Activated CD8-positive, alpha-beta memory T cell treated with anti-CD3 and anti-CD28 coated beads, Interleukin-2, amount 50 U/mL, for 48 hours (primary cell): ENCODE measurements at places on chromosomes 1 and 21.

DNA sequence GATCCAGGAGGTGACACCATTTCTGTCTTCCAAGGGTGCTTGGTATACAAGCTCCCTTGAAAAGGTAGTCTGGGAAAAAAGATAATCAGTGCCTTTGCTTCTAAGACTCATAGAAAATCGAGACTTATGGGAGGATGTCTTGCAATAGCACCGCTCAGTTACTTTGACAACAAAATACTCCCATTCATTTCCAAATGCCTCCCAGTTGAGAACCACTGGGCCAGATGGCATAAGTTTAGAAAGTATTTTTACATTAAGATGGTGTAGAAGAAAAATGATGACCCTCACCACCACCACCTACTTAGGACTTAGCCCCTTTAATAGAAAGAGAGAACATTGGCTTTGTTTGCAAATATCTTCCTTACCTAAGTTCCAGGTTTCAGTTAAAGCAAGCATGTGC lies 4.6 kb downstream of the TRMT13 start:
- no peak for DNase-seq

- DNase-seq: no peak
Observed at GRCh38 chr21:31546443-31547170, 112.9 kb upstream of the SOD1 start.

GRCh38 chr1:200642481-200642880 lies 21.9 kb upstream of the KIF14 start:
- DNase-seq: no peak

DNA sequence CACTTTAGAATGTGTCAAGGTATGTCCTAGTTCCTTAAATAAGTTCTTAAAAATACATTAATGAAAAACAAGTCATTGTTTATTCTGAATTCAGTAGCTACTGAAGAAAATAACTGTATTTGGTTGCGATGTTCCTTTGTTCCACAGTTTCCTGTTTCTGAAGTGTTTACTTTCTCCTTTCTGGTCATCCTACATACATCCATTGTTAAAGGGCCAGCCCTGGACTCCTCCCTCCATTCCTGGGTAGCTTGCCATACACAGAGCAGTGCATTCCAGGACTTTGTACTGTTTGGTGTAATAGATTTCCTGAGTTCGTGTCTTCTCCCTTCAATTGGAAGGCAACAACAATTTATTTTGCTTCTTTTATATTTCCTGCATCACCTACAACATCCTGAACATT lies 845.4 kb upstream of the CXADR start:
- DNase-seq: no peak

DNA sequence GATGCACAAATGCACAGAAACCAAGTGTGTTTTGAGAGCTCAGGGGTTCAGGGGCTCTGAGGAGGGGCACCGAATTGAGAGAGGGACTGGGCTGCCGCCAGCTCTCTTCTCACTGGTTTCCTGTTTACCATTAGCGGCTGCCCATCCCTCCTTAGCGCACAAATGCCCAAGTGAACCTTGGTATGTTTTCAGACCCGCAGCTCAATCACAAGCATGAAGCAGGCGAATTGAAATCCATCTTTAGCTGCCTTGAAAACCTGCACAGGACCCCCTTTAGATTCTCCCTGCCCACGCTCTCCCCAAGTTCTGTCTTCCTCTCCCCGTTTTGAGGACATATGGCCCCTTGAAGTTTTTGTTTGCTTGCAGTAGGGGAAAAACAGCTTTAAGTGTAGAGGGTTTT lies 61.1 kb upstream of the ACOT11 start:
- DNase-seq: no peak

DNA sequence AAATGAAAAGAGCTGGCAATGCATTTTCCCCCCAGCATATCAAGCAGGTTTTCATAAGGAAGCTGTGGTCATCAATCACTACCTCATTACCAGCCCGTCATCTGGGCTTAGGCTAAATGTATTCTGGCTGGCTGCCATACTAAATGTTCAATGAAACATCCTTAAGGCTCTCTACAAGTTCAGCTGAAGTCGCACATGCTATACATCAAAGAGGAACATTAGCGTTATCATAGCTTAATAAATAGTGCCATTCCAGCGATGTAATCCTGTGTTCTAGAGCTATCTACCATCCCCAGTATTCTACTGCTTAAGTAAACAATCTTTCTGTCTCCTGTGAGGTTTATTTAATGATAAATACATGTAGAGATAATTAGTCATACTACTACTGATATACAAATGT lies 288.8 kb downstream of the DPYD start:
- DNase-seq: no peak

DNA sequence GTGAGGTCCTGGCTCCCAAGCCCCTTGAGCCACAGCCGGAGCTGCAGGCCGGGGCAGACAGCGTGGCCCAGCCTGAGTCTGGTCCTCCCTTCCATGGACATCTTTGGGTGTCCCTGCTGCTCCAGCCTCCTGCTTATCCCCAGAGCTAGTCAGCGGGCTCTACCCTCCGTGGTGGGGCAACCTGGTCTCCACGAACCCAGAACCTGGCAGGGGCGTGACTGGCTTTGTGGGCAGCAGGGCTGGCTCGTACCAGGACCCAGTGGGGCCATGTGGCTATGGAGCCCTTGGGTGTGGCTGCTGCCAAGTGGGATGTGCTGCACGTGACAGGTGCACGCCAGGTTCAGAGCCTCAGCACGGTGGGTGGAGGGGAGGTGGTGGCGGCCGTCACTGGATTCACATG lies 18.3 kb downstream of the CFAP410 start:
- DNase-seq: no peak

- no peak for DNase-seq
Observed at GRCh38 chr21:38027901-38028498, 111.7 kb upstream of the KCNJ6 start.

GRCh38 chr1:67459068-67459467 lies 28.9 kb upstream of the SERBP1 start:
- DNase-seq: no peak

- no peak for DNase-seq
Observed at GRCh38 chr1:216464489-216464888, 41.2 kb upstream of the USH2A start.

GRCh38 chr21:41630249-41630648 lies 122.3 kb upstream of the TMPRSS2 start:
- DNase-seq: no peak

DNA sequence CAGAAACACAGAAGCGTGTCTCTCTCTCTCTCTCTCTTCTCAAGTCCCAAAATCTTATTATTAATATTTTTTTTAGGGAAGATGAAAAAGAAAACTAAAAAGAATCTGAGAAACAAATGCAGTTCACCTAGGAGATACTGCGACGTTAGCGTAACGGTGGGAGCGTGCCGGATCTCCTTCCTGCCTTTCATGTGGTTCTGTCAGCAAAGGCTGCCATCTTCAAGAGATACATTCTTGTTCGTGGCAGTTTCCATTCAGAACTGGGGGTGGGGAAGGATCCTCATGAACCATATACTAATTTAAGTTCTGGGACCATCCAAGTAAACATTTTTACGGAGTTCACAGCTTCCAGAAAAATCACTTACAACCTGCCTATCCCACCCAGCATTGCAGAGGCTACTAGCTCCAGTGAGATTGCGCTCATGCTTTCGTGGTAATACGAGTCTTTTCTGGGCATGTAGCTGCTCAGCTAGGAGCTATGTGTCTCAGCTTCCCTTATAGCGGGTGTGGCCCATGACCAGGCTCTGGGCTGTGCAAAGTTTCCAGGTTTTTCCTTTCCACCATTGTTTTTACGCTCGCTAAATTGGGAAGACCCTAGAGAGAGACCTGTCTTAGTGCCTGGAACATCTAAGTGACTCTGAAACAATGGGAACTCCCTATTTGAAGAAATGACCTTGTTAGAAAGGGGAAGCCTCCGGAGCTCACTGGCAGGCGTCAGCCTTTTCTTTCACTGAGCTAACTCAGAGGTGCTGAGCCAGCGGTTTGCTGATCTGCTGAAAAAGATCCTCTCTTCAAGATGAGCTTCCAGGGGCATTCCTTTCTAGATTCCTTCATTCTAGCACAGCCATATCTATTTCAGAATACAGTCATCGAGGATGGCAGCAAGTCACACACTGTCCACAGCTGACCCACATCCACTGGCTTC lies 17.3 kb downstream of the SLAMF1 start:
- DNase-seq: peak; percentile 71

DNA sequence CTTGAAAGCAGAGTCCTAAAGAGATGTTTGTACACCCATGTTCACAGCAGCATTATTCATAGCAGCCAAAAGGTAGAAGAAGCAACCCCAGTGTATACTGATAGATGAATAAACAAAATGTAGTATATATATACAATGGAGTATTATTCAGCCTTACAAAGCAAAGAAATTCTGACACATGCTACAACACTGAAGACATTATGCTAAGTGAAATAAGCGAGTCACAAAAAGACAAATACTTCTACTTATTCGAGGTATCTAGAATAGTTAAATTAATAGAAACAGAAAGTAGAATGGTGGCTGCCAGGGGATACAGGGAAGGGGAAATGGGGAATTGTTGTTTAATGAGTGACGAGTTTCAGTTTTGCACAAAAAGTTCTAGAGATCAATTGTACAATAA lies 23.5 kb downstream of the COP1 start:
- no peak for DNase-seq

DNA sequence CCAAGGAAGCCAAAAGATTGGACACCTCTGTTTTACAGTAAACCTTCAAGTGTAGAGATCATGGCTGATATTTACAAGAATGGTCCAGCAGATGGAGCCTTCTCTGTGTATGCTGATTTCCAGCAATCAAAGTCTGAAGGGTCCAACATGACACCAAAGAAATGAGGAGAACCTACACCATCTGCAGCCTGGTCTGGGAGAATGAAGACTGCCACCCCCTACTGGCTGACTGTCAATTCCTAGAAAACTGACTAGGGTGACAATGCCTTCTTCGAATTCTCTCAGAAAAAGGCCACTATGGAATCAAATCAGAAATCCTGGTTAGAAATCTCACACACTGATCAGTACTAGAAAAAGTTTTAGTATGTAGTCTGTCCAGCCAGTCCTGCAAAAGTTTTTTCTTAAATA lies 83.3 kb downstream of the CDC42BPA start:
- no peak for DNase-seq

- DNase-seq: peak; percentile 71
Observed at GRCh38 chr1:161738627-161739287, 10.8 kb upstream of the DUSP12 start.

DNA sequence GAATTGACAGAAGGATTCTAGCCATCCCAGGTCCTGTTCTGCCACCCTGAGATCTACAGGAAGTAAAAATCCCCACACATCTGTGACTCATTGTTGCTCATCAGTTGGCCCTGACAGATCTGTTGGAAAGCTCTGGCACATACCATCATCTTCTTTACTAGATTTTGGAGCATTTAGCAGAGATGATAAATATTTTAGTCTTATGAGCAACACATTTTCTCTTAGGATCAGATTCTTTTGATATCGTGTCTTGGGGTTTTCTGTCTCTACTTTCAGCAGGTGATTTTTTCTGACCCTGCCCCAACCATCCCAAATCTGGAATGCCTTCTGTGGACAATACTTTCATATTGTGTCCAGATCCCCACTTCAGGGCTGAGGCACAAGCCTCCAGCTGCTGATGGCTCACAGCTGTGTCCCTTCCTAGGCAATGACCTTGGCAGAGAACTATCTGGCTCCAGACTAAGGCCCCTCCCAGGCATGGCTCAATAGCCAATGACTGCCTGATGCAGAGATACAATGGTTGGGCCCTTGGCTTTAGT lies 102.8 kb downstream of the GDAP2 start:
- DNase-seq: no peak

GRCh38 chr1:229271448-229272159 lies 693 bp downstream of the RAB4A start:
- DNase-seq: no peak

- no peak for DNase-seq
Observed at GRCh38 chr1:12188115-12188514, 21.3 kb downstream of the TNFRSF1B start.

DNA sequence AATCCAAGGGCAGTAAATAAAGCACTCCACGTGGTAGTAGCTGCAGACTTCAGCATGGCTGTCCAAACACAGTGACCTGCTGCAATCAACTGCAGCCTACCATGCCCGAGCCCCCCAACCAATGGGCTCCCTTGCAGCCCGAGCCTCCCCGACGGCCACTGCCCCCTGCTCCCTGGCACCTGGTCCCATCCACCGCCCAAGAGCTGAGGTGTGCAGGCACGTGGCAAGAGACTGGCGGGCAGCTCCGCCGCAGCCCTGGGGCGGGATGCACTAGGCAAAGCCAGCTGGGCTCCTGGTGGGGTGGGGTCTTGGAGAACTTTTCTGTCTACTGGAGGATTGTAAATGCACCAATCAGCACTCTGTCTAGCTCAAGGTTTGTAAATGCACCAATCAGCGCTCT lies 57.6 kb upstream of the RGS2 start:
- no peak for DNase-seq

DNA sequence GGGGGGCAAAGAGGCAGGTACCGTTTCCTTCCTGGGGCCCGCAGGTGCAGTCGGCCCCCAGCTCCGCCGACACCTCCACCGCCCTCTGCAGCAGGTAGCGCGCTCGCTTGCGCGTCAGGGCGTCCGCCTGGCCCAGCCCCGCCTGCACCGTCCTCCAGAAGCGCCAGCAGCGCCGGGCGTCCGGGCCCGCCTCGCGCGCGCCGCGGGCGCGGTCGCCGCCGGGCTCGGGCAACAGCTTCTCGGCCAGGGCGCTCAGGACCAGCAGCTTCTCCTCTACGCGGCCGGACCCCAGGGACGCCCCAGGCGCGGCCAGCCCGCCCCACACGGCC lies 863 bp downstream of the TARBP1 start:
- peak; percentile 85 for DNase-seq

DNA sequence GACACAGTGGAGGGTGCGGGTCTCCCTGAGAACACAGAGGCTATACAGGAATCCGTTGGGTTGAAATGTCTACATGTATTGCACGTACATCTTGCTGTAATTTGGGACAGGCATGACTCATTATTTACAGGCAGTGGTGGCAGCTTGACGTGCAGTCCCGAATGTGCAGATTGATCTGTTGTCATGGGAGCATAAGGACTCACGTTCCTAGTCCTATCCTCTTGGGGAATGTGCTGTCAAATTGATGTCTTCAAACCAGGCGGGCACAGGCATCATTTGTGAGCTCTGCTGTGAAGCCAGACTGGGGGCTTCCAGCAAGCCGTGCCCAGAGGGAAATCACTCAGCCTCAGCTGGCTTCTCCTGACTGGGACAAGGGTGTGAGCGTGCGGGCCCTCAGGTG lies 40.5 kb downstream of the S100B start:
- DNase-seq: no peak

DNA sequence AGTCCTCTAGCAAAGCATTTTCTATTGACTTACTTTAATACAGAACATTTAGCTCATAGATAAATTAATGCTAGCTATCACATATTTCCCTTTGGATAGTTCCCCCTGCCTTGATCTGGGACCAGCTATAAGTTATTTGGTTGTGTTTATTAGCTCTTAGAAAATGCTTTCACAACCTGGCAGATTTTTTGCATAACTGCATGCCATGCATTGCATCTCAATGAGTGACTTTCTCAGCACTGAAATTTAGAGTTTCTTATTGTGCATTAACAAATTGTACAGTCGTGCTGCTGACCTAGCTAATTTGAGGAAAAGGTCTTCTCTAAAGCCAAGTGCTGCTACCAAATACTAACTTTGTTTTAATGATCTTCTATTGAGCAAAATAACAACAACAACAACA lies 164.8 kb downstream of the PLPPR5 start:
- no peak for DNase-seq
